Epithelial cell of esophagus (primary cell): ENCODE measurements at places on chromosomes 11 and 22.

- DNase-seq, result peak; percentile 6
Observed at GRCh38 chr22:31496735-31497146, 405 bp downstream of the SFI1 start.

DNA sequence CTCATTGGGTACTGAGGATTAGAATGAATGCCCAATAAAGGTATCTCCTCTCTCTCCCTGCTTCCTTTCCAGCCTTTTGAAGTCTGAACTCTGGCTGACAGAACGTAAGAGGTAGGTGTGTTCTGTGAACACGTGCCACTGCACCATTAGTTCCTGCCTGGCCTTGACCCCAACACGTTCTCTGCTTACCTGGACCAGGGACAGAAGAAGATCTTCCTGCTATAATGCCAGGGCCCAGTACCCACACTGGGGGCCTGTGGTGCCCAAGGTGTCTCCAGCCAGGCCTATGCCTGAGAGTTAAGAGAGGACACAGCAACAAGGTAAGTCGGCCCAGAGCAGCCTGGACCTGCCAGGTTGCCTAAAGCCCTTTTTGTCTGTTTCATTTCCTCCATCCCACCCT is 147.7 kb upstream of the TIMP3 start:
- DNase-seq, result no peak

- DNase-seq, result no peak
Observed at GRCh38 chr11:1852877-1853276, at the start of gene LSP1. Gene LSP1 (plus strand): TSS chr11:1853084. CDS start chr11:1853145, 61 bp downstream.

DNA sequence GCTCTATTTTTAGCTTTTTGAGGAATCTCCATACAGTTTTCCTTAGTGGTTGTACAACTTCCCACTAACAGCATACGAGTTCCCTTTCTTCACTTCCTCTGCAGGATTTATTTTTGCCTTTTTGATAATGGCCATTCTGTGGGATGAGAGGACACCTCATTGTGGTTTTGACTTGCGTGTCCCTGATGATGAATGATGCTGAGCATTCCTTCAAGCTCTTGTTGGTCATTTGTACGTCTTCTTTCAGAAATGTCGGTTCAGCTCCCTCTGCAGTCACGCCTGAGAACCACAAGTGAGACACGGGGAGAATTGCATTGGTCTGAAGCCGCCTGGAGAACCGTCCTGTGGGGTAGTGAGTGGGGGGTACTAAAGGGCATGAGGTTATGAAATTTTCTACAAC is 2.0 kb upstream of the KRTAP5-10 start:
- DNase-seq, result peak; percentile 52

DNA sequence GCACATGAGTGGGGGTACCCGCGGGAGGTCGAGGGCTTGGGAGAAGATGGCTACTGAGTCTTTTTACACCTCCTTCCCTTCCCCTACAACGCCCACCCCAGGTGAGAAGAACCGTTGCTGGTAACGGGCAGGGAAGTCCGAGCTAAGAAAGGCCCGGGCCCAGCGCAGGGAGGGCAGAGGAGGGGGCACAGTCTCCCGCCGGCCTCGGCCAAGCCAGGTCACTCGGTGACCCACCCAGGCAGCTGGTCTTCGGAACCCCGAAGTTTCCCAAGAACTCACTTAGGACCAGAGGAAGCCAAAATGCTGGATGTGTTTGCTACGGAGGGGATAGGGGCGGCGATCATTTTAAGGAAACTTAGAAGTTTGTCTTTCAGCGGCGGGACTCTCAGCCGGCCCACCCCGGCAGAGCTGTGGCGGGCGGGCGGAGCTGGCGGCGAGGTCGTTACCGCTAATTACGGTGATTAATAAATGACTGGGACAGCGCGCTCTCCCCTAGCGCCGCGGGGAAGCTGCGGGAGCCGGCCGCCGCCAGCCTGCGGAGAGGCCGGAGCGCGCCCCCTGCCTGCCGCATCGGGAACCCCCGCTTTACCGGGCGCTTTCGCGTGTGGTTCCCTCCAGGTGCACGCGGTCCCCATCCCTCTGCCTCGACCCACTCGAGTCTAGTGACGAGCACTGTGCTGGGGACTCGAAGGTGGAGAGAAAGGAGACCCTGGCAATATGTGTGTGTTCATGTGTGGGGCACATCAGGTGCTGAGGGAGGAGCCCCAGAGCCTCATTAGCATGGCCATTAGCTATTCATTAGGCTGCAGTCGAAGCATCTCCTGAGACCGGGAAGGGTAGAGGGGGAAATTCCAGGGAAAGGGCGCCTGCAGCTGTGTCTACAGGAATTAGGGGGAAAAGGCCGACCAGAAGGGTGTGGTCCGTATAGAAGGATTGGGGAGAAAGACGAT is 945 bp downstream of the ROBO3 start:
- peak; percentile 57 for DNase-seq

DNA sequence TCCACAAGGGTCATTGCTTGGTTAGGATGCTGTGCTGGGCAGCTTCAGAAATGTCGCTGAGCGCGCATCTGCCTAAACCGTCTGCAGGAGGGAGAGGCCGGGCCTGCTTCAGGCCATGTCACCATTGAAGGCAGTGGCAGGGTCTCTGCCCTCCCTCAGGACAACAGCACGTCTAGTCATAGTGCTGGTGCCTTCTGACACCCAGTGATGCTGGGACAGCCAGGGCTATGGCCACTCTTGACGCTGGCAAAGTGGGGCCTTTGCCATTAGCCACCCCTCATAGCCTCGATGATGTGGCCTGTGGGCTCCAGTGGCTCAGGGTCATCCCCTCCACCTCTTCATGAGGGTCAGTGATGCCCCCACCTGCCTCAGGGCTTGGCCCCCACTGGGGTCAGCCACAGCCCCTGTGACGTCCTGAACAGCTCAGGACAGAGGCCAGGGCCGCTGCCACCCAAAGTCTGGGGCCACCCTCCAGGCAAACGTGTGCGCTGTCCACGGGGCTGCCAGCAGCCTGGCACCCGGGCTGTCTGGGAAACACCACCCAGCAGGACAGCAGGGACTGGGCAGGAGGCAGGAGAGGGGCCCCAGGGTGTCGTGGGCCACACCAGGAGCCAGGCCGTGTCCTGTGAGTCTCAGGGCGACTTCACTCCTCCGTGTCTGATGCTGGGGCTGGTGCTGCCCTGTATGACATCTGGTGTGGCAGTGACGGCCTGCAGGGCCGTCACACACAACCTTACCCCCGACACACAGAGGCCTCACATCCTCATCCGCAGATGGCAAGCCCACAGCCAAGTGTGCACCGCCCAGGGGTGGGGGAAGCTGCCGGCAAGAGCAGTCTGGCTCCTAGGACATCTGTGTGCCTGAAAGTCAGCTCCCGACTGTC is 42.5 kb downstream of the CERK start:
- DNase-seq, result no peak

GRCh38 chr11:31786996-31787685 is 24.0 kb downstream of the PAX6 start:
- no peak for DNase-seq

DNA sequence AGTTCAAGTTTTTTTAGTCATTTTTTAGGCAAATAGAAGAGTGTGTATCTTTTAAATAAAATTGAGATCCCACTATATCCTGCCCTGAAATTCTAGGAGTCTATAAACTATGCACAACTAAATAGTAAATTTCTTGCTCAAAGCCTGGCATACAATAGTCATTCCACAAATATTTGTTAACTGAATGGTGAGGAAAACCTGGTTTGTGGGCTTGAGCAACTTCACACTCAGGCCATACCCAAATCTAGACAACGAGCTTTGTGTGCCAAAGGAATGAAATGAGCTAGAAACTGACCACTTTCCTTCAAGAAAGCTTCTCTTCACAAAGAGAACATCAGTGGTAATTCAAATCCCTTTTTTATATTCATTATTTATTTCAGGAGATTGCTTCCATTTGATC is 39.6 kb upstream of the AMOTL1 start:
- DNase-seq, result peak; percentile 59

DNA sequence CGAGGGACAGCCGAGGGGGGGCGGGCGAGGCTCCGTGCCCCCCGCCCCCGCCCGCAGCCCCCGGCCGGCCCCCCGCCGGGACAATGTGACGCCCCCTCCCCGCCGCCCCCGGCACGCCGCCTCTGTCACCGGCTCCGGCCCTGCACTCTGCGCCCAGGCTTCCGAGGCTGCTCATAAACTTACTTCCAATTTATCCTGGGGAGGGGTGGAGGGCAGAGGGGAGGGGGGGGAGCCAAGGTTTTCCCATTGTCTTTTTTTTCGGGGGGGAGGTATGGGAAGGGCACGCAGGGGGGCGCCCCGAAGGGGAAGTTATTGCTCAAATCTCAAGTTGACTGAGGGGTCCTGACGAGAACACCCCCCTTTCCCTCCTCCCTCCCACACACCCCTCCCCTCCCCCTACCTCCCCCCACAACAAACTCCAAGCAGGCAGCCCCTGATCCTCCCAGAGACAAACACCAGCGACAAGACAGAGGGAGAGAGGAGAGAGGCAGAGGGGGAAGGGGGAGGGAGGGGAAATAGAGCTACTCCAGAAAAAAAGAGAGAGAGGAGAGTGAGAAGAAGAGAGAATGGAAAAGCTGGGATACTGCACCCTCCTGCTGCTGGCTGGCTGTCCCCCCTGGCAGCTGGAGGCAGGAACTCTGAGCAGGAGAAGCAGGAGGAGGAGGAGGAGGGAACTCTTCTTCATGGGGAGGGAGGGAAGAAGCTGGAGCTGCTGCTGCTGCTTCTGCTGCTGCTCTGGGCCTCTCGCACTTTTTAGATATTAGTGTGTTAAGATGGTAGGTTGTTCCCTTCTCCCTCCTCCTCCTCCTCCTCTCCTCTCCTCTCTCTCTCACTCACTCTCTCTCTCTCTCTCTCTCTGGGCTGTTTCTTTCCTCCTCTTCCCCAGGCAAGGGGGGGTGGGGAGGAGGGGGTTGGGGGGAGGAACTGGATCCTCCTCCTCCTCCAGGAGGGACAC is 631 bp downstream of the PHF21A start:
- DNase-seq, result peak; percentile 68

GRCh38 chr11:121299417-121299816 is 6.8 kb downstream of the SC5D start:
- no peak for DNase-seq

- DNase-seq, result no peak
Observed at GRCh38 chr22:44569561-44569991, 71.5 kb upstream of the RTL6 start.

GRCh38 chr22:29917052-29917902 is 34.3 kb downstream of the MTMR3 start:
- peak; percentile 30 for DNase-seq

DNA sequence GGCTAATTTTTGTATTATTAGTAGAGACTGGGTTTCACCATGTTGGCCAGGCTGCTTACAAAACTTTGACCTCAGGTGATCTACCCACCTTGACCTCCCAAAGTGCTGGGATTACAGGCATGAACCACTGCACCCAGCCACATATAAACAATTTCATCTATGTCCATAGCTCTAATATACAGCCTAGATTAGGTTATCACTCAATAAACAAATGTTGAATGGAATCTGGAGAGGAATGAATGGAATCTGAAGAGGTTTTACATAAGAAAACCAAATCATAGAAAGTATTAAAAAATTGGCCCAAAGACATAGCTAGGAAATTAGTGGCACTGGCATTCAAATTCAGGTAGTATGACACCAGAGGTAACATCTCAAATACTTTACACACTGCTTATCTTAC is 1401.4 kb upstream of the TENM4 start:
- no peak for DNase-seq

DNA sequence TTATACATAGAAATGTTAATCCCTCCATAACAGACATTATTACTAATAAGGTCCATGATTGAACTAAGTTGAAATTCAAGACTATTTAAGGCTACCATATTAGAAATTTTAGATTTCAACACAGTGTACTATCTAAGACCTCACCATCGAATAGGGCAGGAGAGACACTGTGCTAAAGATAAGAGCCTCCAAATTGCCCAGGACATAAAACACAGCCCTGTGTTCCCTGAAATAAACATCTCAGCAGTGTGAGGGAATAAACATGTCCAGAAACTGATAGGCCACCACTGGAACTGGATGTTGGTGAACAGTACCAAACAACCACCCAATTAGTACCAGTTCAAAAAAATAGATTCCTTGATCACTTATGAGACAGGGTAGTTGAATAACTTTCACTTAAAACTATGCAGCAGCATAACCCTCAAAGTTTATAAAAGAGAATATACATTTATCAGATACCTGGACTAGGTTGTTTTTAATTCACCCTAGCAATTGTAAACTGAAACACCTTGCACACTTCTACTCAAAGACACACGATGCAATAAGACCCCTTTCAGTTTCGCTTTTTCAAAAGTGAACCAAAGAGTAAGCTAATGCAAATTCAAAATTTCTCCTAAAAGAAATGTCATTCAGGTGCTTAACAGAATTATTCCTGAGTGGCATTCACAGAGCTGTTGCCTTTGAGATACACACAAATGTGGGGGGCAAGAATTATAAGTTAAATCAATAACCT is 34.3 kb downstream of the USP28 start:
- no peak for DNase-seq

DNA sequence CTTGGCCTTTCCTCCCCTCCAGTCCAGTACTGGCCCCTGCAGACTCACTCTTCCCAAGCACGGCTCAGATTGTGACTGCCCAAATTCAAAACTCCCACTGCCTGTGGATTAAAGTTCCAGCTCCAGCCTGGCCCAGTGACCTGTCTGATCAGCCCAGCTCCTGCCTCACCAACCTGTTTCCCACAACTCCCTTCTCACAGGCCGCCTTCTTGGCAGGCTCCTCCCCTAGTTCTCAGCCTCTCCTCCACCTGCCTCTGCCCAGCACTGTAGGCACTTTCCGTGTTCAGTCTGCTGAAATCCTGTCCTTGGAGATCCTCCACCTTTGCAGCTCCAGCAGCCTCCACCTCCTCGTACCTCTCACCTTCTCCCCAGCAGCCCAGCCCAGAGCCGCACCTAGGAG is 68.6 kb downstream of the MICAL2 start:
- DNase-seq, result peak; percentile 41

DNA sequence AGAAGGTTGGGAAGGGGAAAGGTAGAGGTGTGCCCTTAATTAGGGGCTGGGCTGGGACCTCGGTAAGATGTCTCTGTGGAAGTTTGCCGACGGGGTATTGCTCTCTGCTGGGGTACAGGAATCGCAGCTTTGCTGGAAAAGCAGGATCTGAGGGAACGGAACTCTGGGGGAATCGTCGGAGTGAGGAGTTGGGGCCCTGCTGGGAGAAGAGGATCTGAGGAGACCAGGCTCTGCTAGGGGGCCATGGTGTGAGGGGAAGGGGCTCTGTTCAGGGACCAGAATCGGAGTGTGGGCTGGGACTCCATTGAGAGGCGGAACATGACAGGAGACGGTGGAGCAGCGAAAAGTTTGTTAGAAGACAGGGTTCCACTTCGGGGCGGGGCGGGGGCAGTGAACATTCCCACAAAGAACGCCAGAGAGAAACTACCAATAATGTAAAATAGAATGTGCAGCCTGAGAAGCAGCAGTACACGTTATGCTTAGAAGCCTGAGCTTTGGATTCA is 456 bp downstream of the AAMDC start:
- peak; percentile 27 for DNase-seq

- no peak for DNase-seq
Observed at GRCh38 chr22:26483043-26483438, 542 bp downstream of the HPS4 start.
